Posterior cingulate gyrus (tissue), 11 donors: ENCODE measurements at places on chromosomes 6 and 20.

DNA sequence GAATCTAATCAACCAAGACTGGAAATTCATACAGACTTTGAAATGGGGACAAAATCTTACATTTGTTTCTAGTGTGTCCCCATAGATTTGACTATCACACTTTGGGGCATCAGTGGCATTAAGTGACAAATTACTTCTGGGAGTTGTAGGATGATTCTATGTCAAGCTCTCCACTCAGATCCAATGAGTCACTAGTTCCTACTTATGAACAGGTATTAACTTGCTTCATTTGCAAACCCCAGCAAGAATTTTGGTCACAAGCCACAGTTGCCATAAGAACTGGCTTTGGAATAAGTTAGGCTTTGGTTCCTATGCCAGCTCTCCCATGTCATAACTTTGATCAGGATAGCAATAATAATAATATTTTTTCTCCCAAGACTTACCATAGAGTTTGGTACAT lies 77.6 kb upstream of the PTPRK start:
- no peak for DNase-seq

- DNase-seq, result no peak
Observed at GRCh38 chr6:169783971-169784820, 32.8 kb downstream of the ERMARD start.

DNA sequence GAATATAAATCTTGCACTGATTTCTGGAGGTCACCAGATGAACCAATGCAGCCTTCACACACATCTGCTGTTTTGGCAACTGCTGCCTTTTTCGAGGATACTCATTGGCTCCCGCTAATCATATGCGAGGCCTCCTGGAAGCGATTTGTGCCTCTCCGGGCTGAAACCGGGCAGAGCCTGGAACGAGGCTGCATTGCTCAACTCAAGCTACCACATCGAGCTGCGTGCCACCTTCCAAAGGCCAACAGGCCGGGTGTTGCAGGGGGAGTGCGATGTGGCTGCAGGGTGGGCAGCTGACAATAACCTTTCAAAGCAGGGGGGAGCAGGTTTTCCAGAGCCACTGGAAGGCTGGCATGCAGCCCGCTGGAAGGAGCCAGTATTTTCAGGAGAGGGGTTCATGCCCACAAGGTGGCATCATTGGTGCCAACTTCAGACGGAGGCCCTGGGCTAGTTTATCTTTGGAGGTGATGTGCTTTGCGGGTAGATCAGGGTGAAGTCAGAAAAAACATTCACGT lies 122.6 kb upstream of the IFNGR1 start:
- peak; percentile 36 for DNase-seq

- no peak for DNase-seq
Observed at GRCh38 chr20:4020256-4020655, 4.9 kb upstream of the RNF24 start.

- DNase-seq, result no peak
Observed at GRCh38 chr6:14228571-14228970, 111.0 kb downstream of the CD83 start.

- no peak for DNase-seq
Observed at GRCh38 chr6:37396571-37397180, 36.3 kb upstream of the CMTR1 start.
